ENCODE measurements at places on chromosomes 4 and X. TPM values are rescaled to one million over a fixed set of nuclear protein-coding genes. Genes with fewer than 3 reads are reported as not detected.

The FAM47C gene
- not detected for total RNA-seq

The IL21 gene
- total RNA-seq, result not detected

The KCTD8 gene
- total RNA-seq, result 0.43 TPM

The RS1 gene
- total RNA-seq, result not detected

The TRIM60 gene
- 1.1 TPM for total RNA-seq

The SHISA3 gene
- total RNA-seq, result not detected

The XIAP gene
- total RNA-seq, result 50.8 TPM

The STEEP1 gene
- 43.8 TPM for total RNA-seq

The PRICKLE3 gene
- 5.0 TPM for total RNA-seq

The CXCL11 gene
- 0.14 TPM for total RNA-seq

The GLRA3 gene
- total RNA-seq, result not detected

The TMEM31 gene
- not detected for total RNA-seq

The FAM53A gene
- total RNA-seq, result 1.7 TPM

The XAGE1A gene
- total RNA-seq, result not detected

Measured in placental pericyte (primary cell).